ENCODE measurements at places on chromosomes 3 and 15. TPM values are rescaled to one million over a fixed set of nuclear protein-coding genes. Genes with fewer than 3 reads are reported as not detected.
A peak's percentile ranks its signal among the peaks of the same experiment; 100 is the strongest.

DNA sequence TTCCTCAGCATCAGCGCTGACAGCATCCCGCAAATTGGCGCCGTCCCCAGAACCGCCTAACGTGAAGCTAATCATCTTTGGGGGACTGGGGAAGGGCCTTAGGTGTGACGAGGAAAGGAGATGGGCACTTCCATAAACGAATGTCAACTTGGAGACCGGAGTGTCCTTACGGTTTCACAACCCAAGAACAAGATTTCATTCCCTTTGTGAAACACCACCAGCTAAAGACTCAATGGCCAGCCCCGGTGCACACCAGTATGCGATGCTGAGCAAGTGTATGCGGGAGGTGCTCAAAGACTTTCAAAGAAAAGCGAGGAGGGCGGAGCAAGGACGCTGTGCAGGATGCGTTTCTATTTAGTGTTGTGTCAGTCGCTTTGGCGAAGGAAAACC is 759 bp upstream of the TTBK2 start:
- DNase-seq = peak; percentile 52

GPR27 gene
- 0.17 TPM for total RNA-seq

MORC1 gene
- total RNA-seq = not detected

GRCh38 chr3:64859625-64860535 is 172.1 kb upstream of the ADAMTS9 start:
- no peak for DNase-seq

DAZL gene
- total RNA-seq = not detected
